ENCODE measurements at places on chromosomes 5 and 9.

DNA sequence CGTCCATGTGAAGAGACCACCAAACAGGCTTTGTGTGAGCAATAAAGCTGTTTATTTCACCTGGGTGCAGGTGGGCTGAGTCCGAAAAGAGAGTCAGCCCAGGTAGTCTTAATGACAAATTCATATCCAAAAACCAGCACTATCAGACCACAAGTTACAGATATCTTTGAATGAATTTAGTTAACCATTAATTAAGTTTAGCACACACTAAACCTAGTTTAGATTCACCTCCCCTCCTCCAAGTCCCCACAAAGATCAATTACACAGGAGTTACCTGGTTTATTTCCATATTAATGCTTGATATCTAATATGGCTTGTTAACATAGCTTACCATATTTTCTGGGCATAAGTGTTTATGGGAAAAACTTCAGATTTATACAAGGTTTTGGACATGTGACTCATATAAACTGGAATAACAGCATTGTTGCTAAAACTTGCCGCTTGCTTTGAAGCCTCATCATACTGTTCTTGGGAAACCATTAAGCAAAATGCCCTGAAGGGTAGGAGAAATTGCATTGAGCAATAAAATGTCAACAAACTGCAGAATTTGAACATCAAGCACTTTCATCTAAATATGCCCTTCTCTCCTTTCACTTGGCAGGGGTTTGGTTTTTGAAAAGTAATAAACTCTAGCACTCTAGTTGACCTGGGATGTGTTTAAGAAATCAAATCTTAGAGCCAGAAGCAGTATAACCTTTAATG, 166.9 kb downstream of the SNCAIP start:
- DNase-seq, result no peak

DNA sequence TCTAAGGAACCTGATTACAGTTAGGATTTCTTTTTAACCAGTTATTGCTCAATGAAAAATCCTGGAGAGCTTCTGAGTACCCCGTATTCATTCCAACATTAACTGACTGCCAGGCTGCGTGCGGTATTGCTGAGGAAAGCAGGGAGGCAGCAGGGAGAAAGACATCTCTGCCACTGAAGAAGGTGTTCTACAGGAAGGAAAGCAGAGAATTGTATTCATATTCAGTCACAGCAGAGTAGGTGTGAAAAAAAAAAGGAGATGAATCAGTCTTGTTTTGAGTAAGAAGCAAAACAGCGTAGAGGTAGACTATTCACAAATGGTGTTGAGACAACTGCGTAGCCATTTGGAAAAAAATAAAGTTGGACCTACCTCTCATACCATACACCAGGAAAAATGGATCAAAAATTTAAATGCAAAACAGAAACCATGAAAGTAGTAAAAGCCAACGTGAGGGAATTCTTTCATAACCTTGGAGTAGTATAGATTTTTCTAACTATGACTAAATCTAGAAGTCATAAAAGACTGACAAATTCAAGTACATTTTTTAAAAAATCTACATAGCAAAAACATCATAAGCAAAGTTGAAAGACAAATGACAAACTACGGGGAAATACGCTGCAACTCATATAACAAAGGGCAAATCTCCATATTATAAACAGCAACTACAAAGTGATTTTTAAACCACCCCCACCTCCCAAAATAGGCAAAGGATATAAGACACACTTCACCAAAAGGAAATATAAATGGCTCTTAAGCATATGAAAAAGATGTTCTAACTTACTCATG, 9.9 kb upstream of the NR4A3 start:
- DNase-seq, result no peak

- no peak for DNase-seq
Measured at GRCh38 chr5:67748165-67748690, 467.3 kb upstream of the PIK3R1 start.

DNA sequence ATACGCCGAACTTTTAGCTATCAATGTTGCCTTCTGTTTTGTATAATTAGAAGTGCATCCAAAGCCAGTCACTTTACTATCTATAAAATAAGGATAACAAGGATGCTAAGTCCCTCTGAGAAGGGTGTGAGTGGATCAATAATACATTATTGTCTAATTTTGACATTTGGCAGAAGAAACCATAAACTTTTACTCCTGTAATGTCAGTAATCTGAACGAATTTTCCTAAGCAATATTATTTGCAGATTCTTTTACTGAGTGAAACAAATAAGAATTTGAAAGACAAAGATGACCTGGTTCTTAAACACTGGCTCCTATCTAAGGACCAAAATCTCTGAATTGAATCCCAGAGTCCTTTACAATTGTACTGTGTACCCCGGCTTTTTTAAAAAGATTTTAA, 126.6 kb upstream of the TMEM161B start:
- no peak for DNase-seq
